ENCODE measurements at places on chromosomes 4 and X.
A peak's percentile ranks its signal among the peaks of the same experiment; 100 is the strongest.

- DNase-seq: no peak
Observed at GRCh38 chr4:147813109-147813773, 81.4 kb downstream of the ARHGAP10 start.

- DNase-seq: no peak
Observed at GRCh38 chrX:133482056-133482952, 67.0 kb upstream of the GPC4 start.

DNA sequence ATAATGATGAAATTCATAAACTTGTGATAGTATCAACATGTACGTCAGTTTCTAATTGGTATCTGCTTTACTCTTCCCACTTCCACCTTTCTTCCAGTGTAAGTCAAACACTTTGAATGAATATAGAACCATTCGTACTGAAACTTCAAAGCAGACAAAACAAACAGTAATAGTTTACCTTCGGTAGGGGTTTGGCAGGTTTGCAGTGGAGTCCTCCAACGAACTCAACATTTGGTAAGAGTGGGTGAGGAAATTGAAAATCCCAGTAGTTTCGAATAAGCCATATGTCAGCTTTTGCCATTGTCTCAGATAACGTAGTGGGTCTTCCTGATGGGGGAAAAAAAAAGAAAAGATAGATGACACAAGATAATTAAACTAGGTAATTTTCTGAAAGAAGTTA lies 2.2 kb downstream of the UGT2B4 start:
- DNase-seq: no peak

GRCh38 chrX:114582698-114583395 lies 1.0 kb upstream of the HTR2C start:
- no peak for DNase-seq

DNA sequence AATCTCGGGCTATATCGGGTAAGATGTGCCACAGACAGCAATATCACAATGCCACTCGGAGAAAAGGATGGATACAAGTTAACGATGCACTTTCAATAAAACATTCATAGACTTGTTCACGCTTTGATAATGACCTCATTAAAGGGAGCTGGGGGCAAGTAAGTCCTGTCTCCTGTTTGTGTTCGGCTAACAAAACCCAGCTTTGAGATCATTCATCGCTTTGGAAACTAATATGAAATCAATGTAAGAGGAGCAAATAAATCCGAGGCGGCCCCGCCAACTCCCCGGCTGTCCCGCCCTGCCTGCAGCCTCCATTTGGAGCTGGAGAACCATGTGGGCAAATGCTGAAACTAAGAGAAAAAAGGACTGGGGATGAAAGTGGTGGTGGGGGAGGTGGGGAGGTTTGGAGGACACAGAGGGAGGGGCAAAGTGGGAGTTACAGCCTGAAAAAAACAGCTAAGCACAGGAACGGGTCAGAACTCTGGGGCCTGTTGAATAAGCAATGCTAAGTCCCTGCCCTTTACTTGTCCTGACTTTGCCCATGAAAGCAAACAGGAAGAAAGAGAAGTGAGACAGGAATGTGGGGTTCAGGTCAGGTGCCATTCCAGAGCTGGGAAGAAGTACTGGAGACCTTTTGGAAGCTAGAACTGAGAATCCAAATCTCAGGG lies 3.5 kb upstream of the GSX2 start:
- DNase-seq: no peak

GRCh38 chr4:87047281-87047798 lies 112.5 kb downstream of the AFF1 start:
- DNase-seq: no peak

DNA sequence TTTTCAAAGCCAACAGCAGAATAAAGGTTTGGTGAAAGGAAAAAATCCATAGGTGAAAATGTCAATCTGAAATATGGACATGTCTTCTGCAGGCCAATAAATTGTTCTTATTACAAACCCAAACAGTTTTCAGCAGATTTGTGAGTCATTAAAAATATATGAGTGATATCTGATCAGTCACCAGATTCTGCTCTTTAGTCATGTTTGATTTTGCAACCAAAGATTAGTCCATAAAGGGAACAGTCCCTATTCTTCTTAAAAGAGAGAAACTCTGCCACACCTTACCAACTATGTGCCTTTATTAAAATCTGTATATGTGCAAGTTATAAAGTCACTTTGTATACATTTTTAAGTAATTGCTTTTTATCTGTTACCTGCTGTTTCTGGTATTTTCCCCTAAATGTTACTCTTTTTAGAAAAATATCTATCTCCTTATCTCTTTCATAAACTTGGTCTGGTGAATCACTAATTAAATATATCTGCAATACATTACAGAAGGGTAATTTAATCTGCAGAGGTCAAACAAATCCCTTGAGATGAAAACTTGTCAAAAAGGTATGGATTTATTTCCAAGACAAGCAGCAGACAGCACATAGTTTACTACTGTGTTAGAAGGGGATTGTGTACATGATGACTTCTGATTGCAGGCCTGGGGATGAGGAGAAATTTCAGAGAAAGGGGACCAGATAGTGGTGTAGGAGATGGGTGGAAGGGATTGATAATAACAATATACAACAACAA lies 322.9 kb upstream of the NWD2 start:
- DNase-seq: no peak

- DNase-seq: no peak
Observed at GRCh38 chr4:19164334-19164733, 1087.4 kb upstream of the SLIT2 start.

DNA sequence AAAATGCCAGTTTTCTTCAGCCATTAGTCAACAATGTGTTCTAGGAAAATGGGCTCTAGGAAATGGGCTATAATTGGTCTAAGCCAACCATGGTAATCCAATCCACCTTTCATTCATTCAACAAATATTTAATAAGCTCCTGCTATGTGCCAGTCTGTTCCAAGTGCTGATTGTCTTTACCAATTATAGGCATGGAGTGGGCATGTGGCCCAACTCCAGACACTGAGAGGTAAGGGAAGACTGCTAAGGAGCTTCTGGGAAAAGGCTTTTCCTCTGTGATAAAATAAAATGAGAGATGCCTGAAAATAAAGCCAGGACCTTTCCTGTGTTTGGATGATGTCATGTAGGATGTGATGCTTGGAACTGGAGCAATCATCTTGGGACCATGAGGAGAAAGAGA lies 43.3 kb downstream of the HOPX start:
- no peak for DNase-seq

DNA sequence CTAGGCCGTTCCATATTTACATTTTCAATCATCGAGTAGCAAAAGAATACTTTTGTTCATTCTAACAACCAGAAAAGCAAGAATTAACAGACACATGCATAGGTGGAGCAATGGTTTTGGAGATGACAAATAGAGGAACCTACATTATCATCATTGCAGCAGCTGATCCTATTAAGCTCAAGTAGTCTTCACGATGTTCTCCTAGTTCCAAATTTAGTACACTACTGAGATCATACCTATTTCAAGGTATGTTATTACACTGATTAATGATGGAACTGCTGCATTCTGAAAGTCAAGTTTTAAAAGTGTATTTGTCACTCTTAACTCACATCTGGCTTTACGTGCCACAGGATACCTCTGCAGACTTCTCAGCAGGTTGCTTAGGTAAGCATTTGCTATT lies 87.4 kb downstream of the ADGRA3 start:
- DNase-seq: no peak

DNA sequence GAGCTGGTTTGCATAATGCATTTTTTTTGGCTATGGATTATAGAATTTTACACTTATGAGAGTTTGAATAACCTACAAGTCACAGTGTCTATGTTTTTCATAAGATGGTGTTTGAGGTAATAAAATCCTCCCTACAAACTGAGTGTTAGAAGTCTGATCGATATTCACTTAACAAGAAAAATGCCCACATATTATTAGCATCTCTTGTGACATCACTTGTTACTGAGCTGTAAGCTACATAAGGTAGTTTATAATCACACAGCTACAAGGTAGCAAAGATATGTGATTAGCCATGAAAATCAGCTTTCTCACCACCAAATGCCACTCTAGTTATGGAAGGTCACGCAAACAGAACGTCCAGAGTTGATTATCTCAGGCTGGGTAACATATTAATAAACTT lies 669.6 kb downstream of the PCDH18 start:
- no peak for DNase-seq

DNA sequence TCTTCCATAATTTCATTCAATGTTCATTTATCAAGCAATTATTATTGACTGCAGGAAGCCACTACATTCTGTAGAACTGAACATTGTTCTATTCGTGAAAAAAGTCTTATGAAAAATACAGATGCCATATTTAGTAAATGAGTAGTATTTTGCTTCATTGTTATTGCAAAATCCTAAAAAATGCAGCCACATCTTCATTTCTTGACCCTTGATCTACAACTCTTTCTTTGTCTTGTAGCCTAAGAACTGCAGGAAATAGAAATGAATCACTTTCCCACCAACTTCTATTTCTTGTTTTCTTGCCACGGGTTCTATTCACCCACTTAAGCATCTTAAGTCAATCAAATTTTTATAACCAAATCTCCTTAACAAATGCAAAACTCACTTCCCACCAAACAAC lies 63.3 kb downstream of the KCNIP4 start:
- no peak for DNase-seq

- DNase-seq: no peak
Observed at GRCh38 chr4:131258361-131258760, 1890.7 kb upstream of the PCDH10 start.

DNA sequence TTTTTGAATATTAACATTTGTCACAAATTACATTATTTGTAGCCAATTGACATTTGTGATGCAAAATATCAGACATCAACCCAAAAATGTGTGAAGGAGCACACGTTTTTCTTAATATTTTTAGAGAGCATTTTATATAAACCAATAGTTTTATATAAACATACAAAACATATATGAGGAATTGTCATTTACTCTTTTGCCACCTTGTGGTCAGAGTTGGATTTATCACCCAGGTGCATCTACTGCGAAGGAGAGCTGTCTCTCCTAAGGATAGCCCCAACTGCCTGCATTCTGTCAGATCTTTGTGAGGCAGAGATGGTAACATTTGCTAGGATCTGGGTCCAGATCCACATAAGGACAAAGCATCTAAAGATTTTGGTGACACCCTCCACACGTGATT lies 2.5 kb upstream of the USP27X start:
- DNase-seq: no peak

DNA sequence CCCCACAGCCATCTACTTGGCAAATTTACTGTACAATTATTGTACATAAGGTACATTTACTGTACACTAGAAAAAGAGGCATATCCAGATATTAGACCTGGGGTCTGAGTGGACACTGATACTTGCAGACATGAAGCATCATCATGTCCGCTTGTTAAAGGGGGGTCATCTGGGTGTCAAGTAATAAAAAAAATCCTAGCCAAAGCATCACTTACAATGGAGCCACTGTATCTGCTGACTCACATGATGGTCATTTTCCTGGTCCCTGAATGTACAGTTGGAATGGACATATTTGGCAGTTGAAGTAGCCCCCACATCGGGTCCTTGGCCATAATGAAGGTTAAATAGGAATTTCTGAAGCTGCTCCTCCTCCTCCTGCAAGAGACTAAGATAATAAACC lies 228.8 kb downstream of the THOC2 start:
- no peak for DNase-seq

GRCh38 chrX:47751670-47752069 lies 85.0 kb upstream of the ZNF81 start:
- peak; percentile 6 for DNase-seq

GRCh38 chrX:78710171-78710570 lies 37.3 kb upstream of the LPAR4 start:
- DNase-seq: no peak

DNA sequence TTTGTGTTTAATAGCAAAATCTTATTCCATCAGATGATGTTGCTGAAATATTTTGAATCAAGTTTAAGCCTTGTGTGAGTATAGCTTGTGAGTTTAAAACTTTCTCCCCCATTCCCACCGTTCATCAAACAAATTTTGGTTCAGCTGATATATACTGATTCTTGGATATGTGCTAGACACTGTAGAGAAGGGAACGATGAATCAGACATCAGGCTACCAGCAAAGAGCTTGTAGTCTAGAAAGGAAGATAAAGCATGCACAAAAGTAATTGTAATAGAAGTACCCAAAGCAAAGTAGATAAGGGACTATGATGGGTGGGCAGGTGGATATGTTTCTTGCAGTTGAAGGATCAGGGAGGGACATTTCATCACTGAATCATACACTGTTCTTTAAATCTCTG lies 131.9 kb downstream of the AKAP4 start:
- DNase-seq: no peak

GRCh38 chrX:100477958-100478357 lies 67.9 kb upstream of the PCDH19 start:
- no peak for DNase-seq

- DNase-seq: no peak
Observed at GRCh38 chrX:118536204-118536603, 40.6 kb downstream of the DOCK11 start.

GRCh38 chr4:1644891-1645657 lies 39.0 kb downstream of the FAM53A start:
- DNase-seq: no peak

DNA sequence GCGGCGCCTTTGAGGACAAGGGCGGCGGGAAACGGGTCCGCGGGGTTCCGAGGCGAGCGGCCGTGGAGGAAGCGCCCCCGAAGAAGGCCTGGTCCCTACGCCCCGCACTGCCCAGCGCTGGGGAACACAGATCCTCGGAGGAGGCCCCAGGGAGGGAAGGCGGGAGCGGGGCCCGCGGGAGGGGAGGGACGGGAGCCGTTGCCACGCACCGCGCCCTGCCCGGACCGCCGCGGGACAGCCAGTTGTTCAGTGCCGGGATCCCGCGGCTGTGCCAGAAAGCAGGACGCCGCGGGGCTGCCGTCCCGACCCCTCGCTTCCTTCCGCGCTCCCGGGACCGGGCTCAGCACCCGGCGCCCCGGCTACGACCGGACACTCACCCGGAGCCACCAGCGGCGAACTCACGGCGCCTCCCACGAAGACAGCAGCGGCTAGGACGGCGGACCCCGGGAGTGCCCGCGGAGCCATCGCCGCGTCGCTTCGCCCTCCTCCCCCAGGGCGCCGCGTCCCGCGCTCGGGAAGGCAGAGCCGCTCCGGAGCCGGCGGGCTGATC lies 278 bp downstream of the RELL1 start:
- peak; percentile 16 for DNase-seq

- DNase-seq: no peak
Observed at GRCh38 chr4:121764702-121765367, at the start of gene SMIM43. Gene SMIM43, minus strand, starts transcription at chr4:121765164. Its CDS starts 59 bp downstream, at chr4:121765105.

GRCh38 chrX:7147978-7148854 lies at the start of gene PUDP:
Gene PUDP, minus strand, starts transcription at chrX:7148153. Its CDS starts 40 bp downstream, at chrX:7148113.
- peak; percentile 72 for DNase-seq

DNA sequence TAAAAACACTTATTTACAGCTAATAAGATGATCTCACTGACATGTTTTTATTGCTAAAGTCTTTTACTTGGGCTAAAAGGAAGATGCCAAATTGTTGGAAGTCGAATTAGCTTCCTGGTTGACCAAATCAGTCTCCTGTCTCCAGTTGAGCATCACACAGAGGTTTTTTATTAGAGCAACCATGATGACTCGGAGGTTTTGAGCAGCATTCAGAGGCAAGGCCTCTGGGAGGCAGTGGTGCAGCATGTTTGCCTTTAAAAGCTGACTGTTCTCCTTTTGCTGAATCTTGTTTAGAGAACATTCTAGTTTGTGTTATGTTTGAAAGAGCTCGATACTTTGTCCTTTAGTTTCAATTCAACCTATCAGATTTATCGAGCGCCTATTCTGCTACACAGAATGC lies 2.1 kb downstream of the UCHL1 start:
- no peak for DNase-seq
